Activated T-cell treated with anti-CD3 and anti-CD28 coated beads for 4 hours (primary cell): ENCODE measurements at places on chromosomes 13 and 19.

- no peak for DNase-seq
Measured at GRCh38 chr19:13856497-13856896, 20.4 kb upstream of the NANOS3 start.

DNA sequence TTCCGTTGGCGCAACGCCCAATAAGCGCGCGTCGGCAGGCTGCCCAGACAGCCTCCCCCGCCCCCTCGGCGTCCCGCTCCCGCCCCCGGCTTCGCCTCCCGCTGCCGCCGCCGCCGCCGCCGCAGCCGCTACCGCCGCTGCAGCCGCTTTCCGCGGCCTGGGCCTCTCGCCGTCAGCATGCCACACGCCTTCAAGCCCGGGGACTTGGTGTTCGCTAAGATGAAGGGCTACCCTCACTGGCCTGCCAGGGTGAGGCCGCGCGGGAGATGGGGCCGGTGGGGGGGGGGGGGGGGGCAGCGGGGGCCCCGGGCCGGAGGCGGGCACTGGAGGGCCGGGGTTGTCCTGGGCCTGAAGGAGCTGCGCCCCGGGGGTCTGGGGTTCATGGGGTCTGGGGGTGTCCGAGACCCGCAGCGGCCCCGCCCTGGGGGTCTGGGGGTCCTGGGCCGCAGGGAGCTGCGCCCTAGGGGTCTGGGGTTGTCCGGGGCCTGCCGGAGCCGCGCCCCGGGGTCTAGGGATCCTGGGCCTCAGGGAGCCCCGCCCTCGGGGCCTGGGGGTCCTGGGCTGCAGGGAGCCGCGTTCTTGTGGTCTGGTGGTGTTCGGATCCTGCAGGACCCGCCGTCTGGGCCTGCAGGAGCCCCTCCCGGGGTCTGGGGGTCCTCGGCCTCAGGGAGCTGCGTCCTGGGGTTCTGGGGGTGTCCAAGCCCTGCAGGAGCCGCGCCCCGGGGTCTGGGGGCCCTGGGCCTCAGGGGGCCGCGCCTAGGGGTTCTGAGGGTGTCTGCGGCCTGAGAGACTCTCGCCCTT is at the start of gene HDGFL2:
HDGFL2 (plus strand) TSS at position 124 of the 801 bp plus-strand sequence; CDS start at position 178, 54 bp downstream.
- DNase-seq = no peak

- no peak for DNase-seq
Measured at GRCh38 chr13:25214491-25215252, 42.6 kb upstream of the AMER2 start.

- no peak for DNase-seq
Measured at GRCh38 chr19:6864325-6864940, 22.9 kb upstream of the ADGRE1 start.

GRCh38 chr19:46845959-46846459 is 4.6 kb downstream of the AP2S1 start:
- no peak for DNase-seq

DNA sequence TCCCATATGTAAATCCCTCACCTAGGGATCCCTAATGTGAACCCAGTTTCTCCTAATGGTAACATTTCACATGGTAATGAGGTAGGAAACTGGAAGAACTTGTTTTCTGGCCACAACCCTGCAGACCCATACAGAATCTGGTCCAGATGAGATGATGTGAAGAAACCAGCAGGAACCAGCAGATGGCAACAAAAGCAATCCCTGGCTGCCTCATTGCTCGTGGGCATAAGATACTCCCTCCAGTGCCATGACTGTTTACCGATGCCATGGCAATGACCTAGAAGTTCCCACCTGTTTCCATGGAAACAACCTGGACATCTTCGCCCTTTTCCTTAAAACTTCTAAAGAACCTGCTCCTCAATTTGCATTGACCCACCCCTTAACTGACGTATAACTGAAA is 1.4 kb upstream of the CD209 start:
- no peak for DNase-seq

GRCh38 chr13:77579959-77580358 is 44.5 kb downstream of the SCEL start:
- no peak for DNase-seq

GRCh38 chr13:26820871-26821270 is 60.3 kb upstream of the GPR12 start:
- DNase-seq = no peak

DNA sequence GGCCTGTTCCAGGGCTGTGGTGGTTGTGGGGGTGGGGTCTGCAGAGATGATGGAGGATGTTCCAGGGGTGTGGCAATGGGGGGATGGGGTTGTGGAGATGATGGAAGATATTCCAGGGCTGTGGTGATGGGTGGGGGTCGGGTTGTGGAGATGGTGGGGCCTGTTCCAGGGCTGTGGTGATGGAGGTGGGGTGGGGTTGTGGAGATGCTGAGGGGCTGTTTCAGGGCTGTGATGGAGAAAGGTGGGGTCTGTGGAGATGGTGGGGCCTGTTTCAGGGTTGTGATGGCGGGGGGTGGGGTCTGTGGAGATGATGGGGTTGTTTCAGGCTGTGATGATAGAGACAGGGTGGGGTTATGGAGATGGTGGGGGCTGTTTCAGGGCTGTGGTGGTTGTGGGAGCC is 62.0 kb downstream of the TEX29 start:
- no peak for DNase-seq

GRCh38 chr19:13762635-13763235 is 1.6 kb upstream of the MRI1 start:
- DNase-seq = no peak

- no peak for DNase-seq
Measured at GRCh38 chr19:42411581-42412178, 15.5 kb downstream of the LIPE start.

GRCh38 chr13:24269821-24270220 is 39.6 kb upstream of the C1QTNF9 start:
- DNase-seq = no peak

GRCh38 chr19:47037766-47038165 is 10.7 kb downstream of the TMEM160 start:
- no peak for DNase-seq

DNA sequence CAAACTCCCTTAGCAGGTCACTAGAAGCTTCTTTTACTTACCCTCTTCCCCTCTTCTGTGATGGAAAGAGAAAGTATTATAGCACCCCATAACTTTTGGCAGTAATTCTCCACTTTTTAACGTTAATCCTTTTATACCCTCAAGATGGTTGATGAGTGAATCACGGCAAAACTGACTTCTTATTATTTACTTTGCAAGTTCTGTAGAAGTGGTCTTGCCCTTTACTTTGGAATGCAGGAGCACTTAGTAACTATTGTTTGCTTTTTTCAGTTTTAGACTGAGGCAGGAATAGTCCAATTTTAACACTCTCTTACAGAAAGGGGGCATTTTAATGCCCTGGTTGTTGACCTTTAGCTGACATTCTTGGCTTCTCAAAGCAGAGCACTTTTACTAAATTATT is 260.1 kb downstream of the LMO7 start:
- DNase-seq = no peak

DNA sequence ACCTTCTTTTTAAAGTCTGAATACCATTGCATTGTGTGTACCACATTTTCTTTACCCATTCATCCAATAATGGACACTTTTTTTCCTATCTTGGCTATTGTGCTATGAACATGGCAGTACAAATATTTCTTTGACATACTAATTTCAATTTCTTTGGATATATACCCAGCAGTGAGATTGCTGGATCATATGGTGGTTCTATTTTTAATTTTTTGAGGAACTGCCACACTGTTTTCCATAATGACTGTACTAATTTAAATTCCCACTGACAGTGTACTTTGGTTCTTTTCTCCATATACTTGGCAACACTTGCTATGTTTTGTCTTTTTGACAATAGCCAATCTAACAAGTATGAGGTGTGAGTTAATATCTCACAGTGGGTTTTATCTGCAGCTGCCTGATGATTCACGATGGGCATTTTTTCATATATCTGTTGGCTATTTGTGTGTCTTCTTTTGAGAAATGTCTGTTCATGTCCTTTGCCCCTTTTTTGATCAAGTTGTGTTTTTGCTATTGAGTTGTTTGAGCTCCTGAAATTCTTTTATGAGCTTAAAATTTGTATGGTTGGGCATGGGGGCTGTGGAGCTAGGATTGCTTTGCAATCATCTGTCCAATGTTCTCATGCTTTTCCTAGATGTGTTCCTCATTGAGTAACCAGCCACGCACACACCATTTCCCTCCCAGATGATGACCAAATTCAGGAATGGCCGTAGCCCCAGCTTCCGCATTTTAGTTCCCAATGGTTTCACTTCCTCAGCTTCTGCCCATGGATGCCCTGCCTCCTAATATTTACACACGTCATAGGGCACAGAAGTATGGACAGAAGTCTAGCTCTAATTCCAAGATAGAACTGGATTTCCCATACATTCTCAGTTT is 380.0 kb upstream of the SGCG start:
- DNase-seq = no peak

DNA sequence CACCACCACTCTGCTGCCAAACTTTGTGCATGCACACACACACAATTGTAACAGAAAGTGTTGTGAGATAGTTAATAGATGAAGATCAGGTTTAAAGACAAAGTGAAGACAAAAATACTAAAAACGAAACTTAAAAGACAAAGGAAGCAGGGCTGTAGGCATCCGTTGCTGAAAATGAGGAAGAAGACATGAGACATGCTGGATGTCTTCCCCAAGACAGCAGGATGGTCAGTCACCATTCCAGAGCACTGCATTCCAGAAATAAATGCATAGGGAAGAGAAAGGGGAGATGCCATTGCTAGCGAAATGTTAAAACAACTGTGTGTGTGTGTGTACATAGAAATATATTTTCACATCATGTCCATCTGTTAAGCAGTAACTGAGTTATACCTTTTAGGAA is 520.1 kb downstream of the SUCLA2 start:
- DNase-seq = no peak

DNA sequence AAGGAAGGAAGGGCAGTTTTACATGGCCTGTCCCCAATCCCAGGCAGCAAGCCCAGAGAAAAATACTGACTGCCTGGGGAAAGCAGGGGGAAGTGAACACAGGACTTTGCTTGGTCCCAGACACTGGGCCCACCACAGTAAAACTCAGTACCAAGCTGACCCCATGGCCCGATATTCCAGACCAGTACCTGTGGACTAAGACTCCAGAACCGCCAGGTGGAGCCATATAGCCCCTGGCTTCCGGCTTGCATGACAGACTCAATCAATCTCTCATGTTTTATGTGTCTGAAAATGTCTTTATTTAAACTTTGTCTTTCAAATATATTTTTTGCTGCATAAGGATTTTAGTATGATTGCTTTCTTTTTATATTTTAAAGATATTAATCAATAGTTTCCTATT is 767.9 kb upstream of the SLITRK6 start:
- DNase-seq = no peak

DNA sequence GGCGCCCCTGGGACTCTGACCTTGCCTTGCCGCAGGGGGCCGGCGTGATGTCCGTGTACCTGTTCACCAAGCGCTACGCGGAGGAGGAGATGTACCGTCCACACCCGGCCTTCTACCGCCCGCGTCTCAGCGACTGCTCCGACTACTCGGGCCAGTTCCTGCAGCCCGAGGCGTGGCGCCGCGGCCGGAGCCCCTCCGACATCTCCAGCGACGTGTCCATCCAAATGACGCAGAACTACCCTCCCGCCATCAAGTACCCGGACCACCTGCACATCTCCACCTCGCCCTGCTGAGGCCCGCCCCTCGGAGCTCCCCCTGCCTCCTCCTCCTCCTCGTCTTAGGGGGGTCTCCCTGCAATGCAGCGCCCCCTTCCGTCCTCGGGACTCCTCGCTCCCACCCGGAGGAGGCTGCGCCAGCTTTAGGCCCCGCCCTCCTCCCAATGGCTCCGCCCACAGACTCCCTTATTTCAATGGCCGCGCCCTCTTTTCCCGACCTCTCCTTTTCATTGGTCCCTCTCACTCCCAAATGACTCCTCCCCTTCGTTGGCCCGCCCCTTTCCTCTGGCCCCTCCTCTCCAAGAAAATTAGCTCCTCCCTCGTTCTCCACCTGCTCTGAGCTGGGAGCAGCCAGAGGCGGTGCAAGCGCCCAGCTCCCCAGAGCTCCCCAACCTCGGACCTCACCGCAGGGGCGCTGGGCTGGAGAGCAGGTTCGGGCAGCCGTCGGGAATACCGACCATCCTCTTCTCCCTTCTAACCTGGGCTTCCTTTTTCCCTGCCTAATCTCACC is 20.5 kb upstream of the CACNG8 start:
- DNase-seq = no peak

GRCh38 chr13:47190696-47191305 is 293.9 kb upstream of the HTR2A start:
- DNase-seq = no peak
